ENCODE measurements at places on chromosomes 7 and 10.

DNA sequence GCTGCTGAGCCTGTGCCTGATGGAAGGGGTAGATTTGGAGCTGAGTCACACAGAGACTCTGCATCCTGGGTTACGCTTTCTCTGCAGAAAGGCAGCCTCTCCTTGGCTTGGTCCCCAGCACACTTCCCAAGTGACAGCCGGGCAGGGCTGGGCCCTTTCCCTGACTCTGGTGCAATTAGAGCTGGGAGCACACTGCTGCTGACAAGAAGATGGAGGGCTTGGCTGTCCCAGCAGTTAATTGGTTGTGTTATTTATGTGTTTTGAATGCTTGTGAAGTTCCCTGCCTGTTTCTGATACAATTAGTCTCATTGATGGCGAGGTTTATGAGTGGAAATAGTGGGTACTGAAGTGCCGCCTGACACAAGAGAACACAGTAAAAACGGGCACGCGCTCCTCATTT is 123.6 kb downstream of the TCERG1L start:
- DNase-seq, result no peak

DNA sequence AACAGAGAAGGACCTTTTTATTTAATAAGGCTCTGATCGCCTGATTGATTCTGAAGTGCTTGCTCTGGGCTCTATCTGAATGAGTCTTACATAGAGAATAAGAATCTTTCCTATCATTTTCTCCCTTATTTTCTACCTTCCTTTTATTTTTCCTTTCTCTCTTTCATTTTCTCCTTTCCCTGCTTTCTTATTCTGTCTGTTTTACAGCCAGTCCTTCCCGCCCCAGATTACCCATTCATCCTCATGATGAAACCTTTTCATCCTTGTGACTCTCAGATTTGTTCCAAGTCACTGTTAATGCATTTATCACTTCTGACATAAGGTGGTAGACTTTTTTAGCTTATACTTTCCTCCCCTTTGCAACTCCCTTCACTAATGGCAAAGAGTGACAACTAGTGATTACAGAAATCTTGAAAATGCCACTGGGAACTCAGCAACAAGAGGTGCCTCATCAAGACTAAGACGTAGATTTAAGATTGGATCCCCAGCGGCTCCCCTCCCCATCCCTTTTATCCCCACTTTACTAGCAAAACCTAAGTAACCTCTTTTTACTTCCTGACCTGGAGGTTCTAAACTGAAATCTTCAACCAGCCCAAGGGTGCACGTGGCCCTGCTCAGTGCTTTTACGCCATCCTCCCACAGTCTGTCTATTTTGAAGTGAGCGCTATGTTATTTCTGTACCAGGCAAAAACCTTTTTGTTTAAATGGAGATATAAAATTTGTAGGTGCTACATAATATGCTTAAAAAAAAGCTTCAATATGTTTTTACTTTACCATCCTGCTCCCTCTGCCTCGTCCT is 179.8 kb downstream of the DYNC1I1 start:
- DNase-seq, result no peak

DNA sequence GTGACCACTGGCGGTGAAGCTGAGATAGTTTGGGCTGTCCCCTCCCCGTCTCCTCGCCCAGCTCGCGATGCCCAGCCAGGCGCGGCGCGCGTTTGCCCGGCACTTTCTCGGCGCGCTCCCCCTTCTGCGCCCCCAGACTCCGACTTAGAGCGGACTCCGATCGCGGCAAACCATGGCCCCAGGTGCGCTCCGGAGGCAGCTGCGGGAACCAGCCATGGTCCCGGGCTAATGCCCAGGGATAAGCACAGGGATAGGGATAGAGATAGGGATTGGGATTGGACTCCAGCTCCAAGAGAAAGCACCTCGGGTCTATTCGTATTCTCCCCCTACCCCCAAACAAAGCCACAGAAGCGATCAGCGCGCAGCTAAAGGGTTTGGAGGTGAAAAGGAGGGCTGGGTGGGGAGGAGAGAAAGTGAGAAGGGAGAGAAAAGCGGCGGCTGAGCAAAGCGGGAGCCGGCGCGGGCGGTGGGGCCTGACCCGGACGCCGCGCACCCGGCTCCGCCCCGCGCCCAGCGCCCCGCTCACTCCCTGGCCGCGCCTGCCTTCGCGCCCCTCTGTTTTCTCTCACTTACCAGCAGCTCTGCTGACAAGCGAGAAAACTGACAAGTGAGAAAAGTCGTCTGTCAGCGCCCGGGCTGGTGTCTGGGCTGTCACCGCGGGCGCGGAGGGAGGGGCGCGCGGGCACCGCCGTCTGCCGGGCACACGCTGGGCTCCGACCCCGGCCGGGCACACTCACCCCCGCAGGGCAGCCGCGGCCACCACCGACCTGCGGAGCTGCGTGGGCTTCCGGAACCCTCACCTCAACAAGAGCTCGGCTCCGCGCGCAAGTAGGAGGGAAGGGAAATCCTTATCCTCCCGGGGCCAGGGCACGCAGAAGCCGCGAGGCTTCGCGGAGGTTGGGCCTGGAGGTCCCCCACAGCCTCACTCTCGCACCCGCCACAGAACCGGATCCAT is at the start of gene PDE1C:
Gene PDE1C (minus strand): TSS at position 2 of the 955 bp plus-strand sequence.
- no peak for DNase-seq

DNA sequence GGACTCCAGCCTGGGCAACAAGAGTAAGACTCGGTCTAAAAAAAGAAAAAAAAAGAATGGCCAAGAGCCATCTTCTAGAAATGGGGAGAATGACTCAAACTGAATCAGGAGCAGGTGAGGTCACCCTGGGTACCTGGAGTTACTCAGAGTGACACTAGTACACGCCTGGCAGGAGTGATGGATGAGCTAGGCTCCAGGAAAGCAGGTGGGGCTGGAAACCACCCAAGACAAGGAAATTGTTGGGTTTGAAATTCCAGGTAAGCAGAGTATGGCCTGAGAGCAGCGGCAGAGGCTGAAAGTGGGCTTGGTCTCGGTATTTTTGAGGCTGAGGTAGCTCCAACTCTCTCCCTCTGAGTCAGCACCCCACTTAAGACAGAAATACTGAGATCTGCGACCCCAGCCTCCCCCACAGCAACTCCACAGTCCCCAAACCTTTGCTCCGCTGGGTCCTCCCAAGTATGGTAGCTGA is 18.5 kb downstream of the DDIT4 start:
- no peak for DNase-seq

DNA sequence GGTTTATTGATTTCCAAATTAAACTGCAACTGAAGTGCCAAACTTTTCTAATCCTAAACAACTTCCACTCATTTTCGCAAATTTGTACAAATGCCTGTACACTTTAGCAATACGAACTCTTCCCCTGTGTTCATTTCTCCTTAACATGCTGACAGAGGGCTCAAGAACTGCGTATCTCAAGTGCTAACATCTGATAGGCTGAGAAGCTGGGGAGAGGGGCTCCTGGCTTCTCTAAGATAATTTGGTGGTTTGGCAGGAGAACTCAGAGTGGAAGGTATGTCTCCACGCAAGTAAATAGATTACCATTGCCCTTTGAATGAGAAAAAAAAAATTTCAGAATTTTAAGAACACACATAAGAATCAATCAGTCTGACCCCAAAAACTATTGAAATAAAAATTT is 53.3 kb upstream of the ANLN start:
- DNase-seq, result no peak

DNA sequence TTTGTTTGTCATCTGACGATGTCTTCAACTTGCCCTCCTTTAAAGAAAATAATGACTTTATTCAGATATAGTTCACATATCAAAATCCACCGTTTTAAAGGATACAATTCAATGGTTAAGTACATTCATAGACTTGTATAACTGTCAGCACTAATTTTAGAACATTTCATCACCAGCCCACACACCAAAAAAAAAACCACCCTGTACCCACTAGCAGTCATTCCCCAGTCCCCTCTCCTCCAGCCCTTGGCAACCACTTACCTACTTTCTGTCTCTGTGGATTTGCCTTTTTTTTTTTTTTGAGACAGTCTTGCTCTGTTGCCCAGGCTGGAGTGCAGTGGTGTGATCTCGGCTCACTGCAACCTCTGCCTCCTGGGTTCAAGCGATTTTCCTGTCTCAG is 5.3 kb upstream of the HILPDA start:
- no peak for DNase-seq

GRCh38 chr10:47164126-47164799 is 135.7 kb upstream of the GDF10 start:
- no peak for DNase-seq

DNA sequence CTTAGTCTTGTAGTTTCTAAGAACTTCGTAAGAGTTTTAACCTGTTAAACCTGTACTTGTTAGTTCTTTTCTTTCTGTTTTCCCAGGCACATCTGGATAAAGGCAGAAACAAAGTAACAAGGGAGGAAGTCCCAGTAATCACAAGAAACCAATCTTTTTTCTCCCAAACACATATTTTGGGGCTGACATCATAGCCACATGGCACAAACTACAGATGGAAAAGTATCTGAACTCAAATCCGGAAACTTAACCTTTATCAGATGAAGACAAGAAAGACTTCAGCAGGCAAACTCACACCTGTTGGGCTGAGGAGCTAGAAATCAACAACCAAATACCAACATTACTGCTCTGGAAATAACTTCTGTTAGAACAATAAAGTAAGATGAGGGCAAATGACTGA is 67.1 kb downstream of the CUBN start:
- no peak for DNase-seq

GRCh38 chr10:103111918-103112877 is 80.9 kb downstream of the NT5C2 start:
- DNase-seq, result no peak

DNA sequence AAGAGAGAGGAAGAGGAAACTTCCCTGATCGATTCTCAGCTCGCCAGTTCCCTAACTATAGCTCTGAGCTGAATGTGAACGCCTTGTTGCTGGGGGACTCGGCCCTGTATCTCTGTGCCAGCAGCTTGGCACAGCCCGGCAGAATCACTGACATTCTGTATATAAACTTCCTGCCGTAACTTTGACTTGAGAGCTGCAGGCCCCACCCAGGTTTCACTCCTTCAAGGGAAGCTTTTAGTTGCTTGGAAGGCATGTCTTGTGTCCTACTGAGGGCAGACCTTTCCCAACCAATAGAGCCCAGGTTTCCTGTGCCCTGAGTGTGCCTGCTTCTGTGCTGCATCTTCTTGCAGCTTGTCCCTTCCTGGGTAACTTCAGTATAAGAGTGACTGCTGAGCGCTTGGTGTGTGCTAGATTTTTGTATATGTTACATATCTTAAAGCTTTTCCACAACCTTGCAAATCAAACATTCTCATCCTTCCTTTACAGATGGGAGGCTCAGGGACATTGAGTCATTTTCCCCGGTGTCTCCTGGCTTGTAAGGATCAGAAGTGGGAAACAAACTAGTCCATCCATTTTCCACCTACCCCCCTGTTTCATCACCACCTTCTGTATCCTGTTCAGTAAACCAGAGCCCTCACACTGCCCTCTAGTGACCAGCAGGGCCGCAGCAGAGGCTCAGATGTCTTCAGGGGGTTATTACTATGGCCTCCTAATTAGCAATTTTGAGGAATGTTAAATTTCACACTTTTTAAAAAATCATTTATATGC is 225.2 kb upstream of the PRSS58 start:
- no peak for DNase-seq

DNA sequence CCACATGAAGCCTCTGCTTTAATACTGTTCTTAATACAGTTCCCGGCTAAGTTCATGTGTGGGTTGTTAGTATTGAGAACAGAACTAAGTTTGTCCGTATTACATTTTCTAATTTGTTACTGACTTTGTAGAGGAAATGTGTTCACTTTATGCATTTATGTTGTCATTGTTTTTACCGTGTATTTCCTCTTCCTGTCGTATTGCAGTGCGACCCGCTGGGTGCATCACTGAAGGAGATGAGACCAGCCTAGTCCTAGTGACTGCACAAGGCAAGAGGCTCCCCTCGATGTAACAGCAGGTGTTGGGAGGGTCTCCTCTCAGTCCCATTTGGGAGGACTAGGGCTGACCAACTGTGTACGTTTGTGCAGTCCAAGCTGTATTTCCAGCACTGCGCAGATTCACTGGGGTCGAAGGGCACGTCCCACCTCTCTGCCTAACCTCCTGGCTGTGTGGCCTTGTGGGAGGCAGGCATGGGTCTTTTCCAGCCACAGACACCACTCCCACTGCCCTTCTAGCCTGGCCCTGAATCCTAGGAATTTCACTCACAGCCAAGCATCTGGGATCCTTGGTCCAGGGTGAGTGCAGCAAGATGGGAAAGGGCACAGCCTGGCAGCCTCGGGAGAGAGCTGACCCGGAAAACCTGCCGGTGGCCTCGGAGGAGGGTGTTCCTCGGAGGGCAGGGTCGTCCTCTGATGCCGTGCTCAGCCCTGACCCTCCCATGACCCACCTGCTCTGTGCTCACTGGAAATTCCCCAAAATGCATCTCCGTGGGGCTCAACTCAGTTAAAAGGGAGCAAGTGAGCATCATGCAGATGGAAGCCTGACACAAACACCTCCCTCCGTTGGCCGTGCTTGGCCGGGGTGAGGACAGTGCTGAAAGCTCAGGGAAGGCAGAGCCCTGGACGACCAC is 63.9 kb upstream of the FAM20C start:
- no peak for DNase-seq

DNA sequence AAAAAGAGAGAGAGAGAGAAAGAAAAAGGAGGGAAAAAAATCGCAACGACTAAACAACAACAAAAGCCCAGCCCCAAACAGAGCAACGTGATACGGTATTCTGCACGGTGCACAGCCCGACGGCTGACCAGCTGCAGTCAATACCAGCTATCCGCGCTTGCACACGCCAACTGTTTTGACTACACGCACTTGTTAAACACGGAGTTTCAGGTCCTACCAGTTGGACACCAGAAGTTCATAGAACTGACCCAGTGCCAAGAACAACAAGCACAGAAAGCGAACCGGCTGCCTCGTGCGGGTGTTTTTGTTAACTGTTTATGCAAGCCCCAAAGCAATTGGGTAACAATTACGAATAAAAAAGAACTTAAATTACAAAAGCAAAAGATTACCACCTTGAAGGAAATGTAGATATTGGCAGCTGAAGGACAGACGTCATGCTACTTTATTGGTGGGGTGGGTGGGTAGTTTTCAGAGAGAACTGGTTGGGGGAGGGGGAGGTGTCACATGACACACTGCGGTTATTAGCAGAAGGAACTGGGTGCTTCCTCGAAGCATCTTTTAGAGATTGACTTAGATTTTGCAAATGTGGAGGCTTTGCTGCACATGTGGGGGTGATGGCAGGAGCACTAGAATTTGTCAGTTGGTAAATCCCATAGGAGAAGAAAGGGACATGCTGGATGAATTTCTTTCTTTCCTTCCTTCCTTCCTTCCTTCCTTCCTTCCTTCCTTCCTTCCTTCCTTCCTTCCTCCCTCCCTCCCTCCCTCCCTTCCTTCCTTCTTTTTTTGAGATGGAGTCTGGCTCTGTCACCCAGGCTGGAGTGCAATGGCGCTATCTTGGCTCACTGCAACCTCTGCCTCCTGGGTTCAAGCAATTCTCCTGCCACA is 110.6 kb upstream of the EFCAB10 start:
- no peak for DNase-seq

GRCh38 chr7:138951953-138952352 is 29.2 kb downstream of the KIAA1549 start:
- no peak for DNase-seq

GRCh38 chr7:157111311-157111710 is 27.4 kb upstream of the UBE3C start:
- DNase-seq, result no peak

DNA sequence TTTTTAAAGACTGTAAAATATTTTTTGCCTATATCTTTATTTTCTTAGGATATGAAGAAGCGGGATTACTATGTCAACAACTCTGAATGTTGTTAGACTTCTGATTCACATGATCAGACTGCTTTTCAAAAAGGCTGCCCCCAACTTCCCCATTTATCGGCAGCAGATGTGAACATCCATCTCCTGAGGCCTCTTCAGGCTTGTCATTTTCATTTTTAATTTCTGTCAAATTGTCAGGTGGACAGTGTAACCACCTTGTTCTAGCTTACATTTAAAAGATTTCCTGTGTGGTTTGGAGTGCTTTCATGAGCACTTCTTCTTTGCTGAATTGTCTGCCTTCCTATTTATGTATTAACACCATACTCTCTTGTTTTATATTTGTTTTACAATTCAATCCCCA is 78.8 kb upstream of the GSDME start:
- no peak for DNase-seq

Data from iPS DF 19.7 (cell line).